NCI-H1930 (cell line): ENCODE measurements at places on chromosomes 6 and 20.

DNA sequence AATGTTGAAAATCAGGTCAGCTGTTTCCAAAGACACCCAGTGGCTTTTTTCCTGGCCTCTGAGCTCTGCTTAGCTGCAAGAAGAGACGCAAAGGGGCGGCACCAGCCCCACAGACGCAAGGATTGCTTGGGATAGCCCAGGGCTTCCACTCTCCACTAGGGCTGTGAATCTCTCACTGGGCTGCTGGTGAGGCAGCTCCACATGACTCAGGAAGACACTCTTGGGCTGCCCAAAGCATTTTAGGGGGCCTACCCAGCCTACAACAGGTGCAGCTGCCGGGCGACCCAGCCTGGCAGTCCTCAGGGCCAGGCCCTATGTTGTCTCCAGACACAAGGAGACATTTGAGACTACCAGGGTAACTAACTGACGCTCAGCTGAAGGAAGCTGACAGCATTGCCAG is 59.8 kb downstream of the FAM50B start:
- no peak for DNase-seq

- DNase-seq: no peak
These were observed 997 bp upstream of the FBXO30 start for GRCh38 chr6:145815309-145816274.

DNA sequence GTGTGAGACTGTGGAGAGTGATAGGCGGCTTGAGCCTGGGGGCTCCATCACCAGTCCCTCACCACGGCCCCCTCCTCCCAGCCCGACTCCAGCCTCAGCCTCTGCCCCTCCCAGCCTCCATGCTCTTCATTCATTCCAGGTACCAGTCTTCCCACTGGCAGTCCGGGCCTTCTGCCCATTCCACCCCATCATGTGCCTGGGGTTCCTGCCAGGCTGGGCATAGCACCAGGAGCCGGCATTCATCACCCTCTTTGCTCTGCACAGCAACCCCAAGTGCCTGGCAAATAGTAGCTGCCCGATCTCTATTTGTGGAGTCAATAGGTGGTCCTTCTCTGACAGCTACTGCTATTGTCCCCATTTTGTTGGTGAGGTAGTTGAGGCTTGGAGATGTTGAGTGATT is 39.6 kb upstream of the GTSF1L start:
- DNase-seq: no peak

GRCh38 chr6:21327326-21328112 is 266.0 kb upstream of the SOX4 start:
- DNase-seq: no peak

DNA sequence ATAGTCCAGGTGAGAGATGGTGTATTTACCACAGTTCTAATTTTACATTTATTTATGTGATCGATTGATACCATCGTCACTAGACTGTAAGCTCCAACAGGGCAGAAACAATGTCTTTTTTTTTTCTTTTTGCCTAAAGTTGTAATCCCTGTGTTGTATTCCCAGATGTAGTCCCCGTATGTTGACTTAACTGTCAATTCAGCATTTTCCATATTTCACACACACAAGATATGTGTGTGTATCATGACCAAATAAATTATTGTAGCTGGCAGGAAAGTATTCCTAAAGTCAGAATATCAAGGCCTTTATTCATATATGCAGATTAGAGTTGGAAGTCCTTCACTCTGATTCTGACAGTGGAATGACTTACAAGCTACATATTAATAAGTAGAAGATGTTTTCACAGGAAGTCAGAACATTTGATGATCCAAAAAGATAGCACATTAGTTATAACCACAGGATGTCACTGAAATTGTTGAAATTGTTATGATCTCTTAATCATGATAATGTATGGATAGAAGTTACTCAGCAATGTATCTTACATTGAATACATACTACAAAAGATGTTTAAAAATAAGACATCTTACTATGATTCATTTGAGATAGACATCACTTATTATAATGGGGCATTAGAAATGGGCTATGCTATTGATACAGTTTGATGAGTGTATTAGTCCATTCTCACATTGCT is 10.6 kb downstream of the RNF182 start:
- DNase-seq: no peak

DNA sequence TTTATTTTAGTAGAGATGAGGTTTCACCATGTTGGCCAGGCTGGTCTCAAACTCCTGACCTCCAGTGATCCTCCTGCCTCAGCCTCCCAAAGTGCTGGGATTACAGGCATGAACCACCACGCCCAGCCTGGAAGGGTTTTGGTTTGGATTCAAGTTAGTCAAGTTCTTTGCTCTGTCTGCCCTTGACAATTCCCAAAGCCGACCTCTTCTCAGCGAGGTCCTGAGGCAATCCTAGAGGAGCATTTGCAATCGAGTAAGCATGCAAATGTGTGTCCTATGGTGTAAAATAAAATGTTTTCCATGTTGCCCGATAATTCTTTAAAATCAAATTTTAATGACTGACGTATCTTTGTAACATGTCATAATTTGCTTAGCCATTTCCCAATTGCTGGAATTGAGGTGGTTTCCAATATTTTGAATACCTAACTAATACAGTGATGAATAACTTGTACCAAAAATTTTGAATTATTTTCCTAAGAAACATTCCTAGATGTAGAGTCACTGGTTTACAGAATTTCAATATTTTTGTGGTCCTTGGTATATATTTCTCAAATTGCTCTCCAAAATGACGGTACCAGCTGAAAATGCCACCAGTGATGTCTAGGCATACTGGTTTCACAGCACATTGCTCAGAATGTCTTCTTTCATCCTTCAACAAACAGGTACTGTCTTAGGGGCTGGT is 38.7 kb downstream of the GTF2H5 start:
- no peak for DNase-seq

- no peak for DNase-seq
These were observed 100.8 kb upstream of the SLC35B3 start for GRCh38 chr6:8536122-8536521.

DNA sequence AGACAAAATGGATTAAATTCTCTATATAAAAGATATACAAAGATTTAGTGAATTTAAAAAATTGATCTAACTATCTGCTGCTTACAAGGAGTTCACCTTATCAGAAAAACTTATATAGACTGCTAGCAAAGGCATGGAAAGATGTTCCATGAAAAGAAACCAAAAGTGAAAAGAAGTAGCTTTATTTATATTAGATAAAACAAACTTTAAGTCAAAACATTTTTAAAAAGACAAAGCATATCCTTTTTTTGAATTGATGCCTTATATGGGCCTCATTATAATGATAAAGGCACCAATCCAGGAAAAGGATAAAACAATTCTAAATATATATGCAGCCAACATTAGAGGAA is 334.2 kb downstream of the MEI4 start:
- no peak for DNase-seq

GRCh38 chr20:16483024-16483423 is 90.2 kb downstream of the KIF16B start:
- no peak for DNase-seq

- DNase-seq: no peak
These were observed 31.2 kb upstream of the PDE7B start for GRCh38 chr6:135820340-135820739.

DNA sequence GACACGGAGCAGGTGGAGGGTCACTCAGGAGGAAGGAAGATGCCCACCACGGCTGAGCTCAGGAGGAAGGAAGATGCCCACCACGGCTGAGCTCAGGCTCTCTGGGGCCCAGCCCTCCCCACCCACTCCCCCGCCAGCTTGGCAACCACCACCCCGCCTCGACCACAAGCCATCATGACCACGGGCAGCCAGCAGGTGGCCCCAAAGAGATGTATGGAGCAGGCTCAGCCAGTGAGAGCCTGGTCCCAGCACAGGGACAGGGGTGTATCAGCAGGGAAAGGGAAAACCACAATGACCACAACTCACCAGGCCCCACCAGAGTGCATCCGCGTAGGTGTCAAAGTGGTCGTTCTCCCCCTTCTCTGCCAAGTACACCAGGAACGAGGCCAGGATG is 30.4 kb downstream of the KCNQ2 start:
- no peak for DNase-seq

GRCh38 chr6:87904011-87904410 is 143.6 kb upstream of the SPACA1 start:
- no peak for DNase-seq

DNA sequence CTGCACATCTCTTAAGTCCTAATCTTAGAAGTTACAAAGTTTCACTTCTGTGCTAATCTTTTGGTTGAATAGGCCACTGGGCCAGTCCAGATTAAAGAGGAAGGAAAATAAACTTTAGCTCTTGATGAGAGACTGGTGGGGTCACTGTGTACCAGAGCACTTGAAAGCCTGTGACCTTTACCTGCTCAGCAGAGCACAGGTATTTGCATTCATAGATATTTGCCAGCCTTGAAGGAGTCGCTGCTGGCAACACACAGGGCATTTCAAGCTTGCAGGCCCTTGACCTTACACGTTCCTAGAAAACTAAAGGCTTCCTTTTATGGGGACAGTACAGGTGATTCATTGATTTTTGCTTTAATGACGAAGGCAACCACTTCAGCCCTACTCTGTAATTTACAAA is 108.4 kb upstream of the SLC22A23 start:
- no peak for DNase-seq

- no peak for DNase-seq
These were observed 54.3 kb downstream of the UBR2 start for GRCh38 chr6:42618105-42618504.

DNA sequence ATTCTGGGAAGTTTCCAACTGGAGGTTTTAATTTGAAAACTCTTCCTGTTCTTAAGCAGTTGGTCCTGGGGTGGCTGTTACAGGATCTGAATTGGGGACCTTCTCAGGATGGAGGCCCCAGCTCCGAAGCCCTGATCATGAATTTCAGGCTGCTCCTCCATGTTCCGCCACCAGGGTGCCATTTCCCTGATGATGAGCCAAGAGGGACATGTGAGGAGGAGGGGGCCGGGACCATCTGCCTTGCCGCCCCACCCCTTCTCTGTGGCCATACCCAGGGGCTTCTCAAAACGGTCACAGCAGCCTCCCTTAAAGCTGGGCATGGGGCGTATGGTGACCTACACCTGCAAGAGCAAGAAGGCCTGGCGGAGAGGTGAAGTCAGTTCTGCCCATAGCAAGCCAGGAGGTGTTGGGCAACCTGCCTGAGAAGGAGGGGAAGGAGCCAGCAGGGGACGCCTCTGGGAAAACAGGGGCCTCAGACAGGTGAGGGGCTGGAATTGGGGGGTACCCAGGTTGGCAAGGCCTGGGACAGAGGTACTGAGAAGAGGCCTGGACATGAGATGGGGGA is 3.6 kb upstream of the BAK1 start:
- no peak for DNase-seq

DNA sequence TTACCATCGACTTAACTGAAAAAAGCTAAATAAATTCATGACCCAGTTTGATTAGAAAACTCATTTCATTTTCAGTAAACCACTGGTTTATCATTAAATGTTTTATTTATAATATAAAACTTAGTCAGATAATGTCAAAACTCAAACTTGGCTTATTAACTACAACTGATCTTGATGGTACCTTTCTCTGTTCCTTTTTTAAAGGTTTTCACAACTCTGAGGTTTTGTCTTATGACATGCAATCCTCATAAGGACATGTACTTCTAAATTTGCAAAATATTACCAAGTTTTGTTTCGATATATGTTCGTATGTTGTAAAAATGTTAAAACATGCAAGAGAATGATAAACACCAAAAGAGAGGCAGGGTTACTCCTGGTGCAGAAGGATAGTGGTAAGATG is 82.5 kb upstream of the PDE10A start:
- DNase-seq: no peak

GRCh38 chr6:170075659-170076223 is 215.1 kb downstream of the DLL1 start:
- no peak for DNase-seq

DNA sequence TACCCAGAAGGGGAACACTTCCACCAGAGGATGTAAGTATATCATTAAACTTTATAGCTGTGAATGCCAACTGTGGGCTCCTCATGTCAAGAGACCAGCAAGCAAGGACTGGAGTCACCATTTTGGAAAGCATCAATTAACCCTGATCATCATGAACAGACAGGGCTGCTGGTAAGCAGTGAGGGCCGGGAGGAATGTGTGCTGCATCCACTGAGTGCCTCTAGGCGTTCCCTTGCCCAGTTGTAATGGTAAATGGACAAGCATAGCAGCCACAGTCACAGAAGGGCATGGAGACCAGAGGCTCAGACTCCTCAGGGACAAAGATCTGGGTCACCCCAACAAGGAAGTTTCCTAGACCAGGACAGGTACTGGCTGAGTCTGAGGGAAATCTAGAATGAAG is 23.6 kb downstream of the LINC00237 start:
- DNase-seq: no peak

- DNase-seq: no peak
These were observed 197.6 kb upstream of the CITED2 start for GRCh38 chr6:139572001-139572400.

DNA sequence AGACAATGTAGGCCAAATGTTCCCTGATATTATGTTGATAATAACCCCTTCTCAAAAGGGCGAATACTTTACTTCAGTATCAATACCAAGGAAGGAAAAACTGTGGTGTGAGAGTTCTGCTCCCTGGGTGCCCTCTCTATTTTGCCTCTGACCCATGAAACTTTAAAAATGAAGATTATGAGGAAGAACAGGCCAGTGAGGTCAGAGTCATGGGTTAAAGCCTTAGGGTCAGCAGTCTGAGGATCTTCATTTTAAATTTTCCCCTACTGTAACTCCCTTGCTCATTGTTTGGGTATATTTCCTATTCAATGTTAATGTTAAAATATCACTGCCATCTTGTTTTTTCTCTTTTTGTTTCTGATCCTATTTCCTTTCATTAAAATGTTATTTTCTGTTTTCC is 47.9 kb downstream of the PRKN start:
- no peak for DNase-seq

GRCh38 chr6:138521790-138522189 is 22.5 kb upstream of the NHSL1 start:
- no peak for DNase-seq

- DNase-seq: no peak
These were observed 5.9 kb downstream of the NKX2-4 start for GRCh38 chr20:21391185-21391971.

- DNase-seq: no peak
These were observed 108.2 kb upstream of the GMDS start for GRCh38 chr6:2353412-2354137.

- DNase-seq: no peak
These were observed 12.8 kb upstream of the TSPYL1 start for GRCh38 chr6:116292553-116292952.
